ENCODE measurements at places on chromosomes 7 and 10.
A peak's percentile ranks its signal among the peaks of the same experiment; 100 is the strongest.

- DNase-seq: no peak
These were observed 315.6 kb downstream of the DNAJB6 start for GRCh38 chr7:157652161-157652953.

- no peak for DNase-seq
These were observed 73.1 kb downstream of the ABCC2 start for GRCh38 chr10:99855479-99856071.

DNA sequence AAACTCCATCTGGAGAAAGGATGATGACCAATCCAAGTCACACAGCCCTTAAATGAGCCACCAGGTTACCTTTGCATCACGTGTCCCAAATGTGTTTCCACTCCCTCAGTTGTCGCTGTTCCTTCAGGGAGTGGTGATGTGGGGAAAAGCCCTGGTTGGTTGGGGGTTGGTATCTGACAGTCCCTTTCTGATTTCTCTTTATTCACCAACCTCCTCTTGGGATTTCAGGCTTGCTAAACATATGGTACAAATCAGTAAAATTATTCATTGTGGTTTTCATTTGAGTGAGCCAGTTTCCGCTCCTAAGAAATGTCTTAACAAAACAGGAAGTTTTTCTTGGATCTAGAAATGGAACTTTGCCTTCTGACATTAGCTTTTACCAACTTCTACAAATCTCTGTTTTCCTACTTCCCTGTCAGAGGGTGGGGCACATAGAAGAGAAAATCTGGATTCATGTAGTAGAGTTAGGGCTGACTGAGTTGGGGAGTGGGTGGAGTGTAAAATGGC, 40.0 kb upstream of the KMT2E start:
- DNase-seq: no peak

DNA sequence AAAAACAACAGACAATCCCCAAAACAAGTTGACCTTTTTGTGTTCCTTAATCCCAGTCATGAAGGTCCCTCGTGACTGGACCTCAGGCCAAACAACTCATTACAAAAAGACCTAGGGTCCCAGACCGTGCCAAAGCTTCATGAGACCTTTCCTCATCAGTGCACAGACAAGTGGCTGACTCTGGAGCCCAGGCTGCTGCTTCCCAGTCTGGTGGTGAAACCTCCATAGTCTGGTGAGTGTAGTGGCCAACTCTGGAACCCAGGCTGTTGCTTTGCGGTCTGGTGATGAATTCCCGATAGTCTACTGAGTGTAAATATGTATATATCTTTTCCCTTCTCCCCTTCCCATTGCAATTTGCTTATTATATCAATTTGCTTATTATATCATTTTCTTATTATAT, 22.1 kb upstream of the SLC18A3 start:
- DNase-seq: no peak

DNA sequence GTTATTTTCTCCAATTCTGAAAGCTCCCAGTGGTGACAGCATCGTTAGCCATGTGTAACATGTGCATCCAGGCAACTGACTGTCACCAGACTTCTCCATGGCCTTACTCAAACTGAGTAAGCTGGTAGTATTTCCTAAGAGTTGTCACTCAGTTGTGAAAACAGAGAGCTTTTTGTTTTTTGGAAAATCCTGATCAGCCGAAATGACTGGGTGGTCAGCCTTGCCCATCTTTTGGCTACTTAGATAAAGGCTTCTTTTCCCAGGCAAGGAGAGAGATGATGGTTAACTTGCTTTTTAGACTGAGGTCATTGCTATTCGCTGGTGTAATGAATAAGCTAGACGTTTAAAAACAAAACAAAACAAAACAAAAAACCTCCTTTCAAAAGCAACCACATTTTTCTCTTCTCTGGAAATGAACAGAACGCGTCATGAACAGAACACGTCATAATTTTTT, 159.5 kb upstream of the KLF14 start:
- DNase-seq: no peak

DNA sequence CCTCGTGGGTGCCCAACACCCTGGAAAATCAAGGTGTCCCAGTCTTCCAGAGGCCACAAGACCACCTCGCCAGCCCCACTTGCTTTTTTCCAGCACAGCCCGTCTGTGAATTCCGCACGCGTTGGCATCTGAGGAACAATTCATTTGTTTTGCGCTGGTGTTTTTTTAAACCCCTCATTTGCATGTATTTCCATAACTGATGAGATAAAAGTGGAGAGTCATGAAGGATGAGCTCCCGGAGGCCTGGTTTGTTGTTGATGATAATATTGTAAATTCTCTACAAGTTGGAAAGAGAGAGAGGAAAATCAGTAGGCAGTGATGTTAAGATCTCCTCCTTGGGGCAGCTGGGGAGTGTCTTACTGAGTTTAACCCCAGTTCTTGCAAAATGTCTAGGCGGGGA, 34.6 kb downstream of the SLC29A3 start:
- DNase-seq: no peak

- DNase-seq: no peak
These were observed 147.2 kb upstream of the KLF14 start for GRCh38 chr7:130881091-130881798.

- no peak for DNase-seq
These were observed 75.6 kb downstream of the FOXL3 start for GRCh38 chr7:365593-365992.

- peak; percentile 11 for DNase-seq
These were observed 92.6 kb downstream of the MTERF1 start for GRCh38 chr7:91787931-91788330.

GRCh38 chr10:17335065-17335464, 107.0 kb downstream of the VIM start:
- DNase-seq: no peak

DNA sequence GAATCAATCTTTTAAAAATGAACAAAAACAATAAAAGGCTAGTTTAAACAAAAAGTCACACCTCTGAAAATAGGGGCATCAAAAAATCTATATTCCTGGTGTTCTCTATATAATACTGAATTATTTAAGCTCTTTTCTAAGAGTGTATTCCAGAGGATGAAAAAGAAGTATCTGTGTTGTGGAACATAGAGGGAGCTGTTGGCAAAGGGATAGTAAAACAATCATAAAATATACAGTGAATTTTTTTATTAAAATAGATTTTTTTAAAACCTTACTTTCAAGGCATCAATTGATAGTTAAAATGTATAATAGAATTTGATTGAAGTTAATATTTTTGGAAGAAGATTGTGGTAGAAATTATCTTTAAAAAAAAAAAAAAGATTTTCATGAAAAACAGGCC, 1409.1 kb upstream of the CELF2 start:
- no peak for DNase-seq

DNA sequence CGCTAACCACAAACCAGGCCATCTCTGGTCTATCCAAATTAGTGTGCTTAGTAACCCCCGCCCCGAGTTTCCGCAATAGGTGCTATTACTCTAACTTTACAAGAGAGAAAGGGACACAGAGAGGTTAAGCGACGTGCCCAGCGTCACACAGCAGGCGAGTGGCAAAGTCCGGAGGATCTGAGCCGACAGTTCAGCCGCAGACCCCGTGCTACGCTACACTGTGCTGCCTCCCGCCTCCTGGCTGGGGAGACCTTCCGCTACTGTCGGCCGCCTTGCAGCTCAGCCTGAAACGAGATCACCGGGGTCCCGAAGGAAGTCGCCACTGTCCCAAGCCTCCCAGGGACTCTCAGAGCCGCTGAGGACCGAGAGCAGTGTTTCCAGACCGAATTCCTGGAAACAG, 799 bp downstream of the INTS1 start:
- no peak for DNase-seq

GRCh38 chr7:119086026-119086425, 861.5 kb downstream of the ANKRD7 start:
- no peak for DNase-seq

GRCh38 chr10:91103384-91104192, 116.9 kb upstream of the PCGF5 start:
- no peak for DNase-seq

GRCh38 chr7:29319719-29320521, 125.3 kb downstream of the CHN2 start:
- no peak for DNase-seq

DNA sequence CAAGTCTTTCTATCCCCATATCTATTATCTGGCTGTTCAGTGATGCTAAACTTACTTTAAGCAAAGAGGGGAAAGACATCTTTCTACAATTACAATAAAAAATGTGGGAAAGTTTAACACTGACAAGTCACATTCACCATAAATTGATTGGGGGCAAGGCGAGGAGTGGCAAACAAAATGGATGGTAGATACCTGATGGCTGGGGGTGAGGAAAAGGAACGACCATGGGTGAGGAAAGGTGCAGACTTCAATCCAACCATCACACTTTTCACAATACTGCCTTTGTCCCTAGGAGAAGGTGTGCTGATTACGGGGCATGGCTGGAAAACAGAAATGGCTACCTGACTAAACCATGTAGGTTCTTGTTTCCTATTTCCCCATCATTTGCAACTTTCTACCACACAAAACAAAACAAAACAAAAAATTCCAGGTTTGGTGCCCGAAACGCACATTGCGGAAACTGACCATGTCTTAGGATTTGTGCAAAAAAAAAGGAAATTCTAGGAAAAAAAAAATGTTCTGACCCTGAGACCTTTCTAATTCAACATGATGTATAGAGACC, 3.8 kb downstream of the RELN start:
- DNase-seq: no peak

DNA sequence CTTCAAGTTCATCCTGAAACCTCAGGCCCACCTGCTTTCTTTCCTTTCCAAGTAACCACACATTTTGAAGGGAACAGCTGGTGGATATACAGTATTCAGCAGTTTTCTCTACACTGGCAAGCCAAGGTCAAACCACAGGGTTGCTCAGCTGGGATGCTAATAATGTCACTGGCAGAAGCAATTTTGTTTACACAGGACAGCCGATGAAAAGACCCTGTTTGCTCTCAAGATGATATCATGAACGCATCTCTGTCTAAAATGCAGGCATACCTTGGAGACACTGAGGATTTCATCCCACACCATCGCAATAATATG, 186.2 kb downstream of the USP6NL start:
- DNase-seq: no peak

DNA sequence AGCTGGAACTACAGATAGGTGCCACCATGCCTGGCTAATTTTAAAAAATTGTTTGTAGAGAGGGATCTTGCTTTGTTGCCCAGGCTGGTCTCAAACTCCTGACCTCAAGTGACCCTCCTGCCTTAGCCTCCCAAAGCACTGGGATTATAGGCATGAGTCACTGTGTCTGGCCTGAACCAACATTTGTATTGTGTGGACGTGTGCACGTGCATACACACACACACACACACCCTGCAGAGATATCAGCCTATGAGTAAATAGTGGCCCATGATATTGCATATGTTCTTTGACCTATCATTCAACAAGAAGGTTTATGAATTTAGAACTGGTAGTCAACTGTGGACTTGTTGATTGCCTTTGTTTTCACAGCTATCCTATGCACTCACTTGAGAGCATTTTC, 161.6 kb downstream of the BAMBI start:
- DNase-seq: no peak

DNA sequence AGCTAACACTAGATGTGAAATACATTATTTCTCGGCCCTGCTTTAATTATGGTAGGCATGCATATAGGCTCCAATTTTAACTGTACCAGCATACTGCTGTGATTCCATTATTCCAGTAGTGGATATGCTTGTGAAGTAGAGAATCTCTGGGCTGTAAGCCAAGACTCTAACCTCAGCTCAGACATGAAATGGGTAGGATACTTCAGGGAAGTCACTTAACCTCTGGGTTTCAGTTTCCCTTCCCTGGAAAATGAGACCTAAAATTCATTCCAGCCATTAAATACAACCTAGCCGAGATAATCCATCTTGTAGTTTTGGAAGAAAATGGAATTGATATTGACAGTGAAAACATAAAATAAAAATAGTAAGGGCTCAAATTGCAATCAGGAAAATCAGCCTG, 59.6 kb upstream of the TRIL start:
- no peak for DNase-seq

GRCh38 chr10:122468307-122468925, 7.1 kb downstream of the HTRA1 start:
- no peak for DNase-seq

- no peak for DNase-seq
These were observed 179.0 kb upstream of the DKK1 start for GRCh38 chr10:52135101-52135500.

DNA sequence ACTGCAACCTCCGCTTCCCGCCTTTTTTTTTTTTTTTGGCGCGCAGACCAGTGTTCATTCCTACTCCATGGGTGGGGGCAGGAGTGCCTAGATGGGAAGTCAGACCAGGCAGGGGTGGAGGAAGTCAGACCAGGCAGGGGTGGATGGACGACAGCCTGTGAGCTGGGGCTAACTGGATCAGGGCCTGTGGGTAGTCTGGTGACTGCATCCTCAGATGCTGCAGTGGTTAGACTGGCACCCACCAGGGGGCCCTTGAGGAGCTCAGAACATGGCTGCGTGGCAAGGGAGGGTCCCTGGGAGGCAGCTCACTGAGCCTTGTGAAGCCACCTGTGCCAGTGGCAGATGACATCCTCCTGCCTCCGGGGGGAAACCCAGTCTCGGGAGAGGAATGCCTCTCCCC, 35.1 kb downstream of the RCC1L start:
- DNase-seq: no peak

GRCh38 chr10:34826857-34827766, 12.0 kb upstream of the PARD3 start:
- DNase-seq: no peak

DNA sequence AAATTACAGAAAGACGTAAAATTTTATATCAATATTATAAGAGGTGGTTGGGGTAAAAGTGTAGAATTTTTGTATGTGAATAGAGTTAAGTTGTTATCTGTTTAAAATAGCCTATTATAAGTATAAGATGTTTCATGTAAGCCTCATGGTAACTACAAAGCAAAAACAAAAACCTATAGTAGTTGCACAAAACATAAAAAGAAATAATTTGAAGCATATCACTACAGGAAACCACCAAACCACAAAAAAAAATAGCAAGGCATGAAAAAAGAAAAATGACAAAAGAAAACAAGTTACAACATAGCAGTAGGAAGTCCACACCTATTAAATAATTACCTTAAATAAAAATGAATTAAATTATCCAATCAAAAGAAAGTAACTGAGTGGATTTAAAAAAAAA, 12.4 kb upstream of the GSTK1 start:
- no peak for DNase-seq

- DNase-seq: no peak
These were observed 26.0 kb upstream of the PCBD1 start for GRCh38 chr10:70914316-70914864.

GRCh38 chr7:53485354-53485753, 449.9 kb downstream of the POM121L12 start:
- DNase-seq: no peak

DNA sequence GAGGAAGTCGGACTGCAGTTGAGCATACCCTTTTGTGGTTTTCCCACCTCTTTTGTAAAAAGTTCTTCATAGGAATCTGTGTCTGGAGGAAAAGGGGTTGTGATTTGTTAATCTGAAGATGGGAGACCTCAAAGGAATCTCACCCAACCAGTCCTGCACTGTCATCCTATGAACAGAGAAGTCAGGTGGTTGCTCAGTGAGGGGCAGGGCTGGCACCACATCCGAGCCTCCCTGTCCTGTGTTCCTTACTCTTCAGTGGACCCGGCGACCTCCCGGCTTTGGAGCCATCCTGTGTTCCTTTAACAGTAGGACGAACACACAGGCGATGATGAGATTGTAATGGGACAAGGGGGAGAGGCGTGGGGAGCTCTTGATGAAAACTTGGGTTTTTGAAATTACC, 2.8 kb upstream of the MGMT start:
- DNase-seq: no peak

Measured in left renal cortex interstitium (tissue), 4 donors.